OCI-LY7 (cell line): ENCODE measurements at places on chromosomes 6 and 20.
A peak's percentile ranks its signal among the peaks of the same experiment; 100 is the strongest.

DNA sequence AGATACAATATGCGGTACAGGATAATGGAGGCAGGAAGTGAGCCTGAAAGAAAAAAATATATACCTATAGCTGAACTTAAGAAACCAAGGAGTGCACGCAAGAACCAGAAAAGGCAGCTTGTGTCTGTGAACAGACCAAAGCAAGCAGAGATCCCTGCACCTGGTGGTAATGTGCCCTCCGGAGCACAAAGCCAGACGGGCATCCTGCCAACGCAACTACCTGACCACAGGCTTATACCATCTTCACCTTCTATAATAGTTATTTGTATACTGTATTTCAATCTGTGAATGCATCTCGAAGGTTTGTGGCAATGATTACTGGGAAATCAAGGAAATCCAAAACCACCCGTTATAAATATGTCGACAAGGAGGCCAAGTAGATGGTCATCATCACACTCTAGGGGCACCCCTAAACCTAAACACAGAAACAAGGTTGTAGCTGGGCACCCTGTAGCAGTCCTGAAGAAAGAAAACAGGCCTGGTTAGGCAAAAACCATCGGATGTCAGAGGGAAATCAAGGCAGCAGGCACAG, 801 bp downstream of the FBXL4 start:
- peak; percentile 73 for DNase-seq

- DNase-seq: no peak
Observed at GRCh38 chr20:2385026-2385425, 4.3 kb downstream of the TGM6 start.

- no peak for DNase-seq
Observed at GRCh38 chr6:56807989-56808337, 146.9 kb upstream of the BEND6 start.

- DNase-seq: no peak
Observed at GRCh38 chr6:148955441-148955840, 208.6 kb downstream of the UST start.

- DNase-seq: no peak
Observed at GRCh38 chr6:47563162-47563561, 85.6 kb downstream of the CD2AP start.

DNA sequence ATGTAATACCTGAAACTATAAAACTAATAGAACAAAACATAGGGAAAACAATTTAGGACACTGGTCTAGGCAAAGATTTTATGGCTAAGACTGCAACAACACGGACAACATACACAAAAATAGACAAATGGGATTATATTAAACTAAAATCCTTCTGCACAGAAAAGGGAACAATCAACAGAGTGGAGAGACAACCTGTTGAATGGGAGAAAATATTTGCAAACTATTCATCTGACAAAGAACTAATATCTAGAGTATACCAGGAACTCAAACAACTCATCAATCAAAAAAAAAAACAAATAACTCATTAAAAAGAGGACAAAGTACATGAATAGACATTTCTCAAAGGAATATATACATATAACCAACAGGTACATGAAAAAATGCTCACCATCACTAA, 174.5 kb downstream of the FNDC1 start:
- no peak for DNase-seq

GRCh38 chr6:155106456-155107115, 111.5 kb downstream of the TIAM2 start:
- no peak for DNase-seq

DNA sequence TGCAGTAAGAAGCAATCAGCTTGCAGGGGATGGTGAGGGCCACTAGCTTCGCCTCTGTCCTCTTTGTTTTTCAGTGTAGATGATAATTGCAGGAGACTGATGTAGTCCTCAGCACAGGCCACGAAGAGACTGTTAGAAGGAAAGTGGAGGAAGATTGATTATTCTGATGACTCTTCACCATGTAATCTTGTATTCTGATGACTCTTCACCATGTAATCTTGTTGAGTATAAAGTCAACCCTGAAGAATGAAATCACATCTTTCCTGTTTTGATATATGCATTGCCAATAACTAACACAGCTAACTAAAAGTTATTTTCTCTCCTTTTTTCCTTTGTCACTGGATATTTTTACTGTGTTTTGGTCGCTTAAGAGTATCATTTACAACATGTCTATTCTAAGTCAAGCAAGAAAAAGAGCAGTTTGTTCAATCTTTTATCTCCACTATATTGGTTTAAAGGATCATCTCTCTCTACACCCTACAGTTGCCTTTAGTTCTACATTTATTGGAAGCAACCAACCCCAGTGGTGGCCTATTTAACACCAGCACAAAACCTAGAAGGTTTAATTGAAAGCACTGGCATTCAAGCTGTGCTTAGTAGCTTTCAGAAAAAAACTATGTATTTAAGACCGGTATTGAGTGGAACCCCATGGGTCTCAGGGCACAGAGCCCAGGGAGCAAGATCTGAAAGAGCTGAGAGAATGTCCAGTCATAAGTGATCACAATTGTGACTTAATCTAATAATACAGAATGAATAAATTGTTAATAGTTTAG, 107.2 kb upstream of the BTBD3 start:
- DNase-seq: no peak

GRCh38 chr6:8361259-8361658, 74.1 kb downstream of the SLC35B3 start:
- no peak for DNase-seq
